ENCODE measurements at places on chromosomes 7 and 10.

DNA sequence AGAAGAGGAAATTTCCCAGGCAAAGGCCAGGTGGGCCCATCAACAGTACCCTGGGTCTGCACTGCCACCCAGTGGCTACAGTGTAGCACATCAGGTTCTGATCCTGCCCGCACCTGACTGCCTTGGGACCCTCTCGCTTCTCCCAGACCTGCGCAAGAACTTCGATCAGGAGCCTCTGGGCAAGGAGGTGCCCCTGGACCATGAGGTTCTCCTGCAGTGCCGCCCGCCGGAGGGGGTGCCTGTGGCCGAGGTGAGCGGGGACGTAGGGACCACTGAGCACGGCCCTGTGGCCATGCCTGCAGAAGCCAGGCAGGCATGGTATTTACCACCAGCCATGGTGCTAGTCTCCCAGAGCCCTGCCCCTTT lies 33.9 kb upstream of the SLC29A3 start:
- no peak for DNase-seq

DNA sequence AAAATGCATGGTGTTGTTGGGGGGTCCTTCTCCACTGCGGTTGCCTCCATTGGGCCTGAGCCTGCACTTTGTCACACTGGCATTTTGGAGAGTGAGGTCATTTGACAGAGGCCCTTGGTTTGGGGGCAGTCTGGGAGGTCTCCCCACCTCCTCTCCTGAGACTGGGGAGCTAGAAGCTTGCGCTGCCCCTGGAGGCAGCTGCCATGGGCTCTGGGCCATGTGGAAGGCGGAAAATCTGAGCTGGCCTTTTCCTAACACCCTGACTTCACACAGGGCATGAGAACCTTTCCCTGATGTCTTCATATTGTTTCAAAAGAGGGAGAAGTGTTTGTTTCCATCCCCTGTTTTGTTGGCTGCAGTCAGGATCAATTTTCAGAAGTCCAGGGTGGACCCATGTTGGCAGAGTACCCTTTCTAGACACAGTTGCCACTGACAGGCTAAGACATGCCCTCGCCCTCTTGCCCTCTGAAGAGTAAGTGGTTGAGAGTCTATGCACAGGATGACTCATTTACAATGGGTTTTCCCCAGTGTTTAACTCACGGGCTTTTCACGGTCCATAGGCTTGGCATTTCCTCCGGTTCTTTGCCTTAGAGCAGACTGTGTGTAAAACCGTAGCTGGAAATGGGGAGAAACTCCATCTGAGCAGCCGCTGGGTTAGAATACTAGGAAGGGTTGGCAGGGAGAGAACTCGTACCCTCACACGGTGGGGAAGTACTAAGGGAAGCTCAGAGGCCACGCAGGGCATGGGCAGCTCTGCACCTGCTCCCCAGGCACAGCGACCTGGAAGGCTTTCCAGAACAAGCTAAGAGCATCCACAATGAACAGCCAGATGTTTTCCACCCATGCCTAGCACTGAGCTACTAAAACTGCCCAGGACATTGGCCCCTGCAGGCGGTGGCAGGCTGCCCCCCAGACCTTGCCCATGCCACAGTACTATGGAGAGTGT lies 655.0 kb downstream of the SDK1 start:
- DNase-seq = no peak

GRCh38 chr10:126155528-126155927 lies 232.7 kb downstream of the ADAM12 start:
- DNase-seq = no peak

GRCh38 chr10:115092555-115093285 lies 445 bp upstream of the ATRNL1 start:
- no peak for DNase-seq

Data from CD4-positive, alpha-beta T cell treated with Interleukin-6 at 100 ng/mL for 8 hours (primary cell).